ENCODE measurements at places on chromosomes 4 and X.
A peak's percentile ranks its signal among the peaks of the same experiment; 100 is the strongest.

DNA sequence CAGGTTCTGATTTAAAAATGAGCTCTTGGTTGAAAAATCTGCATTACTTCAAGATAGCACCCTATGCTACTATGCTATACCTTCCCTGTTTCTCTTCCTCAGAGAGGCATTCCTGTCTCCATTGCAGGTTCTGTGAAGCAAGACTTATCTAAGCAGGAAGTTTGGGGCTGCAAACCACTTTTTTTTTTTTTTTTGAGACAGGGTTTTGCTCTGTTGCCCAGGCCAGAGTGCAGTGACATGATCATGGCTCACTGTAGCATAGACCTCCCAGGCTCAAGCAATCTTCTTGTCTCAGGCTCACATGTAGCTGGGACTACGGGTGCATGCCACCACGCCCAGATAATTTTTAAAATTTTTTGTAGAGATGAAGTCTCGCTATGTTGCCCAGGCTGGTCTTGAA lies 4.0 kb upstream of the CCNG2 start:
- no peak for DNase-seq

DNA sequence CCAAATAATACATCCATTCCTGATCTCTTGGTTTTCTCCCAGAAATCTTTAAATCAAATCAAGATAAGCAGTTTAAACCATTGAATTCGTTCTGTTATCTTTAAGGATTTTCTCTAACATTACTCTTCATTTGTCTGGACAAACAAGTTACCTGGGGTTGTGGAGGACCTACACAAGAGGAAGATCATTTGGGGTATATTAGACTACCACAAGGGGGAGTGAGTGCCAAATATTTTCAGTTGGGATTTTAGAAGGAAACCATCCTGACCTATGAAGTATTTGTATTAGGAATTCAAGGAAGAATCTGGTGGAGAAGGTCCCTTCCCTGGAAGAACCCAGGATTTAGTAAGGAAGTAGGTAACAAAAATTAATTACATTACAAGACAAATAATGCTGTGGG lies 12.0 kb upstream of the DCHS2 start:
- DNase-seq = no peak

DNA sequence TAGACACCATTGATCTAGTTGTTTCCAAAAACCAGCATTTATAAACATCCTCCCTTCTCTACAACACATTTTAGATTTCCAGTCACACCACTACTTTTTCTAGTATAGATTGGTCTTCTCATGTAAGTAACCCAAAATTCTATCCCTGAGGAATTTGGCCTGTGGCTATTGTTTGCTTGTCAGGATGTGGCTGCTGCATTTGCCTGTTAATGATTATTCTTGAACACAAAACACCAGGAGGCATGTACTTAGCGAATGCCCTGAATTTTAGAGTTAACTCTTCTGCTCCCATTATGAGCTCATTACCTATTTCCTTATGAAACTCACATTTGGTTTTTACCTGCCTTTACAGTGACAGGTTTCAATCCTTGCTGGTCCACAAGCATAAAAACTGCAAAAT lies 102.0 kb upstream of the FSTL5 start:
- DNase-seq = no peak

DNA sequence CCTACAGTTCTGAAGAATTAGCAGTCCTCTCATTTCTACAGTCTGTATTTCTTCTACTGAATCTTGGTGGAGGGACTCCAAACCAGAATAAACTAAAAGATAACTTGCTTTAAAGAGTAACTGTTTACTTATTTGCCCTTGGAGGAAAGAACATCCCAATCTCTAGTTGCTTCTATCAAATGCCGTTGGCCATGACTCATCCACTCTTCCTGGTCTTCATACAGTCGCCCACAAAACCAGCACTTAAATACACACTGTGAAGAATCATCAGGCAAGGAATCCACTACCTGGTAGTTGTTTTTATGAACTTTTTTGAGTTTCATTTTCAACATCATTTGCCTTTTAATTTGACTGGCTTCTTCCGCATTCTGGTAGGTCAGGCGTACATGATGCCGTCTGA lies 14.2 kb downstream of the ZNF518B start:
- no peak for DNase-seq

DNA sequence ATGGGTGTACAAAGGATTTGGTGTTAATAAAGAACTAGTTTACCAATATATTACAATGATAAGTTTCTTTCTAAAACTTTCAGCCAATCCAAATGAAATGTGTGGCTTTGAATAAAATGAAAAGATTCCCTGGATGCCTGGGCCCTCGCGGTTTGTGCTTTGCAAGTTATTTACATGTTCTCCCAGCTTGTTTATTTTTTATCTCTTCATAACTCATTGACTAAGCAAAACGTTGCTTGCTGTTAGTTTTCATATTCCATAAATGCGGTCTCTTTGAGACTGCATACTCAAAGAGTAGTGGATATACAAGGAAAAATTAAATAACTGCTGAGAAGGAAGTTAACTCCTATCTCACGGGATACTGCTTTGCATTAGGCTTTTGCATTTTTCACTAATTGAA lies 26.0 kb downstream of the FHDC1 start:
- DNase-seq = no peak

- DNase-seq = no peak
Measured at GRCh38 chr4:111404673-111405072, 740.6 kb upstream of the FAM241A start.

- DNase-seq = no peak
Measured at GRCh38 chr4:162274354-162274753, 110.6 kb upstream of the FSTL5 start.

DNA sequence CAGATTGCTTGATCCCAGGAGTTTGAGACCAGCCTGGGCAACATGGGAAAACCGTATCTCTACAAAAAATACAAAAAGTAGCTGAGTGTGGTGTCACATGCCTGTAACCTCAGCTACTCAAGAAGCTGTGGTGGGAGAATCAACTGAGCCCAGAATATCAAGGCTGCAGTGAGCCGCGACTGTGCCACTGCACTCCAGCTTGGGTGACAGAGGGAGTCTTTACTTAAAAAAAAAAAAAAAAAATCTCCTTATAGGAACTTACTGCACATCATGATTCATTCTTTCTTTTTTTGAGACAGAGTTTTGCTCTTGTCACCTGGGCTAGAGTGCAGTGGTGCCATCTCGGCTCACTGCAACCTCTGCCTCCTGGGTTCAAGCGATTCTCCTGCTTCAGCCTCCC lies 24.3 kb downstream of the UPF3B start:
- no peak for DNase-seq

GRCh38 chr4:182745237-182745636 lies 171.9 kb downstream of the DCTD start:
- no peak for DNase-seq

- peak; percentile 56 for DNase-seq
Measured at GRCh38 chrX:106894392-106894909, 8.7 kb downstream of the RIPPLY1 start.

DNA sequence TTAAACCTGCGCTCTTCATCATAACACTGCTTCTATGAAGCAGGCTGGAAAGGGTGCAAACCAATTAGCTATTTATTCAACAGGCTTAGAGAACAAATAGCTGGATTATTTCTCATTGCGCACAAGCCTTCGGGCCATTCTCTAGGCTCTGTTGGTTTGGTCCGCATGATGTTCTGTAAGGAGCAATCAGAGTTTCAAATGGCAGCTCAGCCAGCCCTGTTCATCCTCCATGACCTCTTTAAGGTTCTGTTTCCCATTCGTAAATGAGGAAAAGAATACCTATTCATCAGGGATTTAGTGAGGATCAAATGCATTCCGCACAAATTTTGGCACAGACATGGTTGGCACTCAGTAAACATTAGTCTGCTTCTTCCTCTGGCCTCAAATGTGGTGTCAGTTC lies 15.5 kb upstream of the GPM6A start:
- DNase-seq = no peak

DNA sequence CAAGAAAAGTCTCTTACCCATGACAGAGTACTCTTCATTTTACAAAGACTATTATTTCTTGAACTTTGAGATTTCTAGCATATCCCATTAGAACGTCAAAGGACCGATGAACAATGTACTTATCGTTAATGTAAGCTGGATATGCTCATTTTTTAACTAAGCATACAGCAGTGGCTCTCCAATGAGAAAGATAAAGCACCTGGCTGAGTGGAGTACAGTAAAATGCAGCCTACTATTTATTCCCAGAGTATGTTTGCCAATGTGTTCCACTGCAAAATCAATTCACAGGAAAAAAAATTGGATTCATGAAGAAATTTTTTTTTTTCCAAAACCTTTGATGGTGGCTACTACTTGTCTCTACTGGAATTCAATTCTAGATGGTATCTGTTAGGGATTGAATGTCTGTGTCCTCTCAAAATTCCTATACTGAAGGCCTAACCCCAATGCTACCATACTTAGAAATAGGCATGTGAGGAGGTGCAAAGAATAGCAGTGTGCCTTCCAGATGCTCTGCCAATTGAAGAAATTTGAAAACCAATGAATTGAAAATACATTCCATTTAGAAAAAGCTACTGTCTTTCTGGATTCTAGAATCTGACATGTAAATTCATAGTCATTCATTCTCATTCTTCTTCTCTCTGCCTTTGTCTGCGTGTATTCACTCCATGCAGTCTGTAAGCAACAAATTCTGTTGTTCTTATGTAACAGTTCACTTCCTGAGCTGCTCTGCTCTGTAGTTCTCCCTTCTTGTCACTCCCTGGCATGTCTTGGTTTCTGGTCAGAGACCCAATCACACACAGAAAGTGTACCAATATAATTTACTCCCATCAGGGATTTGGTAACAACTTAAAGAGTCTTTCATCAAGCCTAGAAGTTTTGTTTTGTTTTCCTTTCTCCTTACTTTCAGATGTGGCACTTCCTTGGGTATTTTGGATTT lies 61.4 kb downstream of the PAPSS1 start:
- DNase-seq = no peak

DNA sequence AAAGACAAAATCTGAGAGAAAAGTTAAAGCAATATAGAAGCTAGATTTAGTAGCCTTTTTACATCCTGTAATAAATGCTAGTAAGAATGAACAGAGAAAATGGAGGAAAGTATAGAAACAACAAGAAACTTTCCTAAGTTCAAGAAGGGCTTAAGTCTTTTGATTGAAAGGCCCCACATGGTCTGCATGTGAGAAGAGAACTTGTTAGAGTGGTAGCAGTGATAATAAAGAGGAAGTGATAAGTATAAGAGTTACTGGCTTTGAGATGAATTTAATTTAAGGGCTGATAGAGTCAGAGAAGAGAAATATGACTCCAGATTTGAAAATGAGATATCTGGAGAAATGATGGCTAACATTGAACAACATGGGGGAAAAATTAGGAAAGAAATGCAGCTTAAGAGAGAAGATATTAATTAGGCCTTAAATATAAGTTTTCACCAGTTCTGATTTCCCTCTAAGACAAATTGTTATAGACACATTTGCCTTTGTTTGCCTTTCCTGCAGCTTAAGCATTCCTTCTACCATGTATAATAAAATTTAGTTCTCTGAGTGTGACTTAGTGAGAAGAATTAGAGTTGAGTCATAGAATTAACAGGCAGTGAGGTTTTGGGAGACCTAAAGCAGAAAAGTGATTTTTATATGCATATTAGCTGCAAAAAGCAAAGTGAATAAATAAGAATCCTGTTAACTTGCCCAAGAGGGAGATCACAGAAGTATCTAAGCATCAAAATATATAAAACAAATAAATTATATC lies 18.4 kb downstream of the ZFX start:
- no peak for DNase-seq

GRCh38 chr4:177266506-177266905 lies 43.2 kb upstream of the NEIL3 start:
- DNase-seq = no peak

GRCh38 chr4:96102541-96103026 lies 262.7 kb downstream of the PDHA2 start:
- no peak for DNase-seq

GRCh38 chr4:1500966-1501753 lies 94.9 kb upstream of the NKX1-1 start:
- no peak for DNase-seq

DNA sequence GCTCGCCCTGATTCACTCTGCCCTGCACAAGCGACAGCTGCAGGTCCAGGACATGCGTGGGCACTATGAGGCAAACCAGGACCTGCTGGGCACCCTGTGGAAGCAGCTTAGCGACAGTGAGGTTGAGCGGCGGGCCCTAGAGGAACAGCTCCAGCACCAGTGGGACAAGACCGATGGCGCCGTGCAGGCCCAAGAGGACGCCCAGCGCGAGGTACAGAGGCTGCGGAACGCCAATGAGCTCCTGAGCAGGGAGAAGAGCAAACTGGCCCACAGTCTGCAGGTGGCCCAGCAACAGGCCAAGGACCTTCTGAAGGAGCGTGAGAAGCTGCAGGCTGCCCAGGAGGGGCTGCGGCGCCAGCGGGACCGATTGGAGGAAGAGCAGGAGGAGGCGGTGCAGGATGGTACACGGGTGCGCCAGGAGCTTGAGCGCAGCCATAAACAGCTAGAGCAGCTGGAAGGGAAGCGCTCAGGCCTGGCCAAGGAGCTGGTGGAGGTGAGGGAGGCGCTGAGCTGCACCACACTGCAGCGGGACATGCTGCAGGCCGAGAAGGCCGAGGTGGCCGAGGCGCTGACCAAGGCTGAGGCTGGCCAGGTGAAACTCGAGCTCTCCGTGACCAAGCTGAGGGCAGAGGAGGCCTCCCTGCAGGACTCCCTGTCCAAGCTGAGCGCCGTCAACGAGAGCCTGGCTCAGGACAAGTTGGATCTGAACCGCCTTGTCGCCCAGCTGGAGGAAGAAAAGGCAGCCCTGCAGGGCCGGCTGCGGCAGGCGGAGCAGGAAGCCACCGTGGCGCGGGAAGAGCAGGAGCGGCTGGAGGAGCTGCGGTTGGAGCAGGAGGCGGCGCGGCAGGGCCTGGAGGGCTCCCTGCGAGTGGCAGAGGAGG lies 12.8 kb downstream of the SMIM10L2A start:
- no peak for DNase-seq

- DNase-seq = no peak
Measured at GRCh38 chrX:101260435-101260834, 30.7 kb downstream of the TAF7L start.

- DNase-seq = no peak
Measured at GRCh38 chrX:44569122-44569521, 26.5 kb upstream of the FUNDC1 start.

DNA sequence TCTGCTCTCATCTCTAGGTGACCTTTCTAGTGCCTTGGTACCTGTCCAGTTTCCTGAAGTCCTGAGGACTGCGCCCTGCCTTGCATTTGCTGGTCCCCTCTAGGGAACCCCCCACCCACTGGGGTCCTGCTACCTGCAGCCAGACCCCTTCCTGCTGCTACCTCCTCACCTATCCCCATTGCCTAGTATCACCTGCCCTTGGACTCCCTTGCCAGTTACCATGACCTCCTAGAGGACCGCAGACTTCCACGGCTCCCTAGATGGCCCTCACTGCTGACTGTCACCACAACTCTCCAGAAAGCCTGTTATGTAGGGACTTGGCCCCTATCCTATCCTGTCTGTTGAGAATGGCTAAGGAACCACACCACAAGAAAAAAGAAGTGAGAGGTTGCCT lies 166.6 kb downstream of the EFNB1 start:
- no peak for DNase-seq

- no peak for DNase-seq
Measured at GRCh38 chr4:53527326-53527725, 64.0 kb downstream of the LNX1 start.

- DNase-seq = no peak
Measured at GRCh38 chr4:187312299-187312698, 588.6 kb upstream of the FAT1 start.

Measured in activated T-cell treated with anti-CD3 and anti-CD28 coated beads, Interleukin-2, amount 50 U/mL, for 72 hours (primary cell).